ENCODE measurements at places on chromosomes 12 and 14. TPM values are rescaled to one million over a fixed set of nuclear protein-coding genes. Genes with fewer than 3 reads are reported as not detected.

TAS2R9 gene
- not detected for total RNA-seq

TSFM gene
- 74.7 TPM for total RNA-seq

DIO2 gene
- not detected for total RNA-seq

MYL6 gene
- total RNA-seq, result 751 TPM

FAM90A1 gene
- 0.40 TPM for total RNA-seq

TMEM260 gene
- total RNA-seq, result 8.7 TPM

SDR9C7 gene
- total RNA-seq, result not detected

SCNN1A gene
- total RNA-seq, result 2.7 TPM

LMNTD1 gene
- not detected for total RNA-seq

DNA sequence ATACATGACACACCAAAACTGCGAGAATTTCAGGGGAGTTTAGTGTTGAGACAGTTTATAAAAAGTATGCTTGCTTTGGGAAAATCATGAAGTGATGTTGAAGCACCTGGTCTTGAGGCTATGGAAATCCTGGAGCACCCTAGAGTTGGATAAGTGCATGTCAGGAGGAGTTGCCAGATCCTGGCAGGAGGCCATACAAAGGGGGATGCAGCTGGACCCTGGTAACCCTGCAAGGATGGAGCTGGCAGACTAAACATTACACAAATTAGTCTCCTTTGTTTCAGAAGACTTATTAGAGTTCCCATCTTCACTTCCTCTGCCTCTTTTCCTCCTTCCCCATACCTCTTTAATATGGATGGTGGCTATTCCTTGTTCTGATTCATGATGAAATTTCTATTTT is 907.0 kb downstream of the BCL11B start:
- no peaks in the 10 kb centered on the region for H3K27me3 ChIP-seq
- H3K27ac ChIP-seq, result no peak overlapping the region
- no peaks in the 10 kb centered on the region for H3K36me3 ChIP-seq
- no peak overlapping the region for H3K4me3 ChIP-seq
- peaks cover 17% of the 10 kb centered on the region for H3K4me1 ChIP-seq

DNA sequence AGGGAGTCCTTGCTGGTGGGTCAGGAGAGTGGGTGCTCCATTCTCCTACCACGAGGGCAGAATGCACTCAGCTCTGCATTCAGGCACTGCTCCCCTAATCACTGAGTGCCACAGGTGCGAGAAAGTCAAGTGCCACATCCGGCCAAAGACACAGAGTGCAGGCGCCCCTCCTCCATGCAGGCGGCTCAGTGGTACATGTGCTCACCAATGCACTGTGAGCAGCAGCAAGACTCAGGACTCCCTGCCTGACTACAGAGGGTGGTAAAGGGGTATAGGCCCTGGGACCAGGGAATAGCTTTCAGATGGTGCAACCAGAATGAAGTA is 32.9 kb downstream of the ZFYVE21 start:
- H3K4me3 ChIP-seq, result peak overlapping the region; percentile 56
- peaks cover 5% of the 10 kb centered on the region for H3K36me3 ChIP-seq
- peak overlapping the region; percentile 78 for H3K27ac ChIP-seq
- DNase-seq, result peak; percentile 68
- peaks cover 14% of the 10 kb centered on the region for H3K4me1 ChIP-seq

- H3K4me3 ChIP-seq, result no peak overlapping the region
- no peaks in the 10 kb centered on the region for H3K36me3 ChIP-seq
- DNase-seq, result no peak
Observed at GRCh38 chr12:32837974-32838373, 58.6 kb downstream of the PKP2 start.

- H3K36me3 ChIP-seq, result no peaks in the 10 kb centered on the region
- DNase-seq, result no peak
- H3K27me3 ChIP-seq, result no peaks in the 10 kb centered on the region
- no peak overlapping the region for H3K4me3 ChIP-seq
Observed at GRCh38 chr12:94622475-94622874, 27.9 kb downstream of the TMCC3 start.

DNA sequence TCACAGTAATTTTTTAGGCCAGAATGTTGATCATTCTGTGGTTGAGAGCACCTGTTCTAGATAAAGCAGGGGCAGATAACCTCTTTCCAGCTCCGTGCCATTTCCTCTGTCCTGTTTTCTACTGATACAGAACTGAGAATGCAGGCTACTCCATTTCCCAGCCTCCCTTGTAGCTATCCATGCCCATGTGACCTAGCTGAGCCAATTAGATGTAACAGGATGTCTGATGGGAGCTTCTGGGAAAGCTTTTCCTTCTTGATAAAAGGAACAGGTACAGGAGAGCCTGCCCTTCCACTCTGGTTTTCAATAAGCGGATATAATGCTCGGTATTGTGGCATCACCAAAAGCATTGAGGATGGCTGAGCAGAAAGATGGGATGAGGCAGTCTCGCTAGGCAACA is 54.2 kb downstream of the LRRC74A start:
- no peaks in the 10 kb centered on the region for H3K36me3 ChIP-seq
- H3K4me3 ChIP-seq, result no peak overlapping the region
- peaks cover 3% of the 10 kb centered on the region for H3K4me1 ChIP-seq
- no peak for DNase-seq
- H3K27me3 ChIP-seq, result no peaks in the 10 kb centered on the region

- no peaks in the 10 kb centered on the region for H3K27me3 ChIP-seq
- H3K4me3 ChIP-seq, result no peak overlapping the region
- H3K27ac ChIP-seq, result no peak overlapping the region
- no peaks in the 10 kb centered on the region for H3K4me1 ChIP-seq
- no peak for DNase-seq
Observed at GRCh38 chr14:89892953-89893352, 61.6 kb downstream of the EFCAB11 start.

GRCh38 chr14:95784137-95784536 is 70.2 kb upstream of the TCL1A start:
- H3K4me1 ChIP-seq, result no peaks in the 10 kb centered on the region
- no peak overlapping the region for H3K27ac ChIP-seq
- no peak for DNase-seq
- peaks cover 11% of the 10 kb centered on the region for H3K27me3 ChIP-seq
- no peak overlapping the region for H3K4me3 ChIP-seq

DNA sequence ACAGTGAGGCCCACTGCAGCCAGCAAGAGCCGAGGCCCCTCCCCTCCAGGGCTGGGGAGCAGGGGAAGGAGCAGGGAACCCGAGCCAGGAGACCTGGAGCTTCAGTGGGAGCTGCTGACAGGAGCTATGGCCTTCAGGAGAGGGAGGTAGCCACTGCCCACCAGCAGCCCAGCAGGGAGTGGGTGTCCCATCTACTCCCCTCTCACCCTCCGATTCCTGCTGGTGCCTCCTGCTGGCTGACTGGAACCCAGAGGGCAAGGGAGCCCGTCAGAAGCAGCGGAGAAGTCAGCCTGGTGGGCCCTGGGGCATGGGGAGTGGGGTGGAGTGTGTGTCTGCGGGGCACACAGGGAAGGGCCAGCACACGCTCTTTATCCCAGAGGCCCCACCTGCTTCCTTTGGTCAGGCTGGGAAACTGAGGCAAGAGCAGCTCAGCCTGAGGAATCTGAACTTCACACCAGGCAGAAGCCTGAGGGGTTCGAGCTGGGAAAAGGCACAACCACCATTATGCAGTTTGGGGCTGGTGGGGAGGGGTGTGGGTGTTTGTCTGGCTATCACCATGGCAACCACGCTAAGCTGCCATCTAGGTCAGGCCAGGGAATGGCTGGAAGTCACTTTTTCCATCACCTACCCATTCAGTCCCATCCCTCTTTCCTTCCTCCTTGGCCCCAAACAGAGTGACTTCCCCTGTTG is 36.8 kb upstream of the PLEKHG6 start:
- no peak for DNase-seq
- no peak overlapping the region for H3K4me3 ChIP-seq
- H3K36me3 ChIP-seq, result no peaks in the 10 kb centered on the region

- H3K27me3 ChIP-seq, result no peaks in the 10 kb centered on the region
- H3K4me1 ChIP-seq, result no peaks in the 10 kb centered on the region
- H3K36me3 ChIP-seq, result no peaks in the 10 kb centered on the region
- H3K27ac ChIP-seq, result no peak overlapping the region
- no peak for DNase-seq
Observed at GRCh38 chr12:23133471-23133870, 508.5 kb downstream of the ETNK1 start.

DNA sequence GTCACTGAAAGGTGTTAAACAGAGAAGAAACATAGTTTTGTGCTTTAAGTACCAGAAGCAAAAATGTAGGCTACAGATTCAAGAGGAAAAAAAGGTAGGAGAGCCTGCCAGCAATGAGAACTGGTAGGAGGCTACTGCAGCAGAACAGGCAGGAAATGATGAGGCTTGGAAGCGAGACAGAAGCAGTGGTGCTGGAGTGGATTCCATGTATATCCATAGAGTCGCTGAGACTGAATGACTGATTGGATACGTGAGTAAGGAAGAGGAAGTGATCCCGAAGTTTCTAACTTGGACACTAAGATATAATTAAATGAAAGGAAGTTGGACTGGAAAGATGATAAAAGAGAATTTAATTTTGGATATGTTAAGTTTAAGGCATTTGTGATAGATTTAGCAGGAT is 45.0 kb upstream of the CCDC91 start:
- H3K27me3 ChIP-seq, result peaks cover 3% of the 10 kb centered on the region
- no peaks in the 10 kb centered on the region for H3K4me1 ChIP-seq
- H3K4me3 ChIP-seq, result no peak overlapping the region

DNA sequence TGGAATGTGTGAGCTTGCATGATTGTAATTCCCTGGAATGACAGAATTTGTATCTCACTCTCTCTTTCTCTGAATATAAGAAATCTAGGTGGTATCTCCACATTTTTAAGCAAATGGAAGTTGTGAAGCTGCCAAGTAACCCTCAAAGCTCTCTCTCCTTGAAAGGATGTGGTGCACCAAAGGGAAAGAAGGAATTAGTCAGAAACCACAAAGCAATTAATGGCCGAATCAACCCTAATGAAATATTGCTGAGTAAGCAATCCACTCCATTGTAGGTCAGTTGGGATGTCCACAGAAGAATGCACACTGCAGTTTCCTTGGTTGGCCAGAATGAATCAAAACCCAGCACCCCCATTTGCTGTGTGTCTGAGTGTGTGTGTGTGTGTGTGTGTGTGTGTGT is 153.5 kb downstream of the KCNA5 start:
- H3K36me3 ChIP-seq, result no peaks in the 10 kb centered on the region
- H3K4me3 ChIP-seq, result no peak overlapping the region
- H3K27ac ChIP-seq, result no peak overlapping the region
- no peak for DNase-seq
- H3K27me3 ChIP-seq, result peaks cover 25% of the 10 kb centered on the region

- H3K27ac ChIP-seq, result peak overlapping the region; percentile 99
- peaks cover 2% of the 10 kb centered on the region for H3K36me3 ChIP-seq
- H3K4me1 ChIP-seq, result peaks cover 31% of the 10 kb centered on the region
Observed at GRCh38 chr14:34538871-34539406, 562 bp downstream of the EAPP start.

Measured in activated naive CD8-positive, alpha-beta T cell treated with anti-CD3 and anti-CD28 coated beads for 36 hours (primary cell).